Cortex of kidney (tissue), 1 donor: ENCODE measurements at places on chromosomes 13 and 19.

- DNase-seq, result no peak
Measured at GRCh38 chr13:54573186-54573585, 1544.6 kb downstream of the OLFM4 start.

- no peak for DNase-seq
Measured at GRCh38 chr13:72537395-72537780, 190.0 kb downstream of the MZT1 start.

DNA sequence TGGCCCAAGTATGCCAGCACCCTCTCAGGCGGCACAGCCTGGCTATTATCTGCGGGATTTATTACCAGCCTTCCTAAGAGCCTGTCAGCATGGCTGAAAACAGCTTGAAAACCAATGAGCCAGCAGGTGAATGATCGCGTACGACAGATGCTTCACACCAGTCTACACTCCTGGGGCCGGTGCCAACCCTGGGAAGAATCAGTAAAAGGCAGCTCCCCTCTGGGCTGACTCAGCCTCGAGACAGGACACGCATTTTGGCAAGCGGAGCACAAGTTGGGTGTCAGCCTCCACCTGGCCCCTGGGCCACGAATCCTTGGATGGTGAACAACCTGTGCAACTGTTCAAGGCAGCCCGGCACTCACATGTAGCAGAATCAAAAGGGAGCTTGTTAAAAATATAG is 15.6 kb downstream of the EMP3 start:
- no peak for DNase-seq

DNA sequence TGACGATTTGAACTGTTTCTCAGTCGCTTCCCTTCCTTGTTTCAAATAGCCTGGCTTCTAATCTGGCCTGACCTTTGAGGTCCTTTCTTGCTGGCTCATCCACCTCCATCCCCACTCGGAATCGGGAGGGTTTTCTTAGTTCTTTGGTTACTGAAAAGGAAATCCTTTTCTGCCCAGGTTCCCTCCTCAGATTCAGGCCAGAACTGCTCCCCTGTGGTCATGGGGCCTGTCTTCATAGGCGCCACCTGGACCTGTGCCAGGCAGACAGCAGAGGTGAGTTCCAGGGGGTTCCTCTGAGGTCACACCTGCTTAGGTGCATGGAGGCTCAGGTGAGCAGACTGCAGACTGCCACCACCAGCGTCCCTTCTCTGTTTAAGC is 62.4 kb downstream of the AKAP11 start:
- no peak for DNase-seq

DNA sequence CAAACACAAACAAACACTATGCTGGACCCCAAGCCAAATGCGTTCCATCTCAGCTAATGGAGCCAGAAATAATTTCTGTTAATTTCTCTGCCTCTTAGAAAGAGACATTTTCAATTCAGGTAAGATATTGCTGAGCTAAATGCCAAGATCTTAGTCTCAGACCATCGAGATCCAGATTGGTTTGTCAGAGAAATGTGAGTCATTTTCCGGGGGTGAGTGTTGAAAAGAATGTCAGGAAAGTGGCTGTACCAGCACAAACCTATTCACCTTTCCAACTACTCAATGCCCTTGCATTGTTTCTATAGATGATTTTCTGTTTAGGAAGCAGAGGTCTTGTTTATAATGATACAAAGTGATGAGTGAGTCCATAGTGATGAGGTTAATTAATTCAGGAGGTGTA is 266.8 kb upstream of the TSHZ3 start:
- DNase-seq, result no peak

- no peak for DNase-seq
Measured at GRCh38 chr19:4979211-4979807, 10.4 kb downstream of the KDM4B start.

- no peak for DNase-seq
Measured at GRCh38 chr19:20171285-20171684, 4.3 kb downstream of the ZNF486 start.

DNA sequence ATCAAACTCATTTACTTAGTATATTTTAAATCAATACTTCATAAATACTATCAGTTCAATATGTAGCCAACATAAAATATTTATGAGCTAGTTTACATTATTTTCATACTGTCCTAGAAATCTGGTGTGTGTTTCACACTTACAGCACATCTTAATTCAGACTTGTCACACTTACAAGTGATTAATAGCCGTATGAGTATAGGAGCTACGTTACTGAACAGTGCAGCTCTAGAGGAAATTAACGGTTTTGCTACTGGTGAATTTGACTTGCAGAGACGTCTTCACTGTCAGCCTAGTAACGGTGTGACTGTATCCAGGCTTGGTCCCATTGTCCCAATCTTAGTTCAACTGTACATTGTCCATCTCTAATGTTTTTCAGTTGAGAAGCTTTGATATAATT is 33.7 kb upstream of the POSTN start:
- no peak for DNase-seq

DNA sequence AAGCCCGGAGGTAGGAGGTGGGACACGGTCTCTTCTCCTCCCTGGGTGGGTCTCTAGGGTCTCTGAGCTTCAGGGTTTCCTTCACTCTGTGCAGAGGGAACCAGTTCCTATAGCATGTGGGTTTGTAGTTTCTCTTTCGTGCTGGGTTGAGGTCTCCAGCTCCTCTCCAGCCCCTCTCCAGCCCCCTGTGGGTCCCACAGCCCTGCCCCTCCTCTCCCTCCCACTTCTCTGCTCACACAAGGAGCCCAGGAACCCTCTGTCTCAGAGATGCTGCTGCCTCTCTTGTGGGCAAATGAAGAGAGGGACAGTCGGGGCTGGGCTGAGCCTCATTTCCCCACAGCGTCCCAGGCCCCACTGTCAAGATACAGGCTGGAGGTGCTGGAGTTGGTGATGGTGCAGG is 1.4 kb downstream of the SIGLEC7 start:
- no peak for DNase-seq
